ENCODE measurements at places on chromosomes 6 and 20.

DNA sequence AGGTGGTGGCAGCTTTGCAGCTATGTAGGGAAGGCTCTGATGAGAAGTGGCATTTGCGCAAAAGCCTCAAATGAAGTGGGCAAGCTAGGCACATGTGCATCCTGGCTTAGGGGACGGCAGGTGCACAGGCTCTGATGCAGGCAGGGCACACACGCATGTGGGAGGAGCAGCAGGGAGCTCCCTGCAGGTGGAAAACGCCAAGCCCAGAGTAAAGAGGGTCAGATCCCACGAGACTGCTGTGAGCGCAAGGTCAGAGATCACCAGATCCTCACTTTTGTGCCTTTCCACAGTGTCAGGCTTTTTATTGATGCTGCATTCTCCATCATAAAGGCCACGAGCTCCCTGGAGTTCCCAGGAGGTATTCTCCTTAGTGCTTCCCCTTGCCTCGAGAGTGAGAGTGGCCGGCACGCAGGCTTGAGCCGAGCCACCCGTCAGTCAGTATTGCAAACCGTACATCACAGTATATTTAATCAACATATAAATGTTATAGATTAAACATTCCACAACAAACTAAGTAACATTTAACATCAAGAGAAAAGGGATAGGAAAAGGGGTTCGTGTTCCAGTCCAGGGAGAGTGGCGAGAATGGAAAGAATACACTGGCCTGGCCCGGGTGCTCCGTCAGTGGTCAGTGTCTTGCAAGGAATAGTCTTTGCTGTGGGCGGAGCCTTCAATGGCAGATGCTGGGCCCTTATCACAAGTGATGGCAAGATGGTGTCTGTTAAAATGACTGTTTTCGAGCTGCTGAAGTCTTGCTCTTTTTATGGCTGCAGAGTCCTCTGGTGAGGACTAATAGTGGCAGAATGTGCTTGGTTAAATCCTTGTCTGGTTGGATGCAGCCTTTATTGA is 109.4 kb downstream of the SYNDIG1 start:
- DNase-seq, result no peak

DNA sequence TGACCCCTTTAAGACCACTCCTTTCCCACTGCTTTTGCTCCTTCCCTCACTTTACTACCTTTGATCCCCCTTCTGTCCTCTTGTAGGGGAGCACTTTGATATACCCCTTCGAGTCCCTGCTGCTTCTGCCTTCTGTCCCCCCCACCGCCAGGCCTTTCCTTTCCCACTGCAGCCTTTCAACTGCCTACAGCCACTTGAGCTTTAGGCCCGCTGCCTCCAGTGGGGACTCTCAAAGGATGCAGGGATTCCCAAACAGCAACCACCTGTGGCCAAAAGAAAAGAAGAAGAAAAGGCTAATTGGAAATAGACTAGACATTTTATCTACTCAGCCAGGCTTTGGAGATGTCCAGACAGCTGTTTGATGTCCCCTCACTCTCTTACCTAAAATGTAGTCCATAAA is 77.0 kb upstream of the DTNBP1 start:
- no peak for DNase-seq

DNA sequence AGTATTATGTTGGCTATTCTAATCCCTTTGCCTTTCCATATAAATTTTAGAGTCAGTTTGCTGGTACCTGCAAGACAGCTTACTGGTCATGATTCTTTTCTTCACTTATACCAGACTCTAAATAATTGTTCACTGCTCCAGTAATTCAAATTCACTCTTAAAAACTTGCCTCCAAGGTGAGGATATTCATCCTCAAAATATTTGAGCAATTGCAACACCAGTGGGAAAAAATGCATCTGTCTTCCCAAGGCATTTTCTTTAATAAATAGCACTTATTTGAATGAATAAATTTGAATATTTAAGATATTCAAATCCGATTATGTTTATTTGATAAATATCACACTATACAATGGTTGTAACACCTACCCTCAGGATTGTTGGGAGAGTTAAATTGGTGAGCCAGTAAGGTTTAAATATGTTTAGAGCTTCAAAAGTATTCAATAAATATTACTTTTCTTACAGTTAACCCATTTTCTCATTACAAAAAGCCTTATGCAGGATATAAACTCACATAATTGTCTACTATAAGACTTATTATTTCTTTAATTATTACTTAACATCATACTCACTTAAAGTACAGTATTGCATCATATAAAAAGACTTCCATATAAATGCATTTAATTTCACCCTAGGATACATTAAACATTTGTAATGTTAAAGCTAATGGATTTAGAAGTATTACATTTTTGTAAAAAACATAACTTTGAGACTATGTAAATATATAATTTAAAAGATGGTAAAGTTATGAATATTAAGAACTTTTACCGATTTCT is 285.6 kb downstream of the SAMD5 start:
- DNase-seq, result no peak

- DNase-seq, result no peak
These were observed 2.7 kb downstream of the TGIF2 start for GRCh38 chr20:36576081-36576445.

GRCh38 chr6:134995536-134995935 is 45.6 kb upstream of the ALDH8A1 start:
- no peak for DNase-seq

- DNase-seq, result peak; percentile 56
These were observed 13.2 kb downstream of the MMP24OS start for GRCh38 chr20:35264755-35265154.

- DNase-seq, result no peak
These were observed 129.1 kb downstream of the PACRG start for GRCh38 chr6:162856885-162857284.

DNA sequence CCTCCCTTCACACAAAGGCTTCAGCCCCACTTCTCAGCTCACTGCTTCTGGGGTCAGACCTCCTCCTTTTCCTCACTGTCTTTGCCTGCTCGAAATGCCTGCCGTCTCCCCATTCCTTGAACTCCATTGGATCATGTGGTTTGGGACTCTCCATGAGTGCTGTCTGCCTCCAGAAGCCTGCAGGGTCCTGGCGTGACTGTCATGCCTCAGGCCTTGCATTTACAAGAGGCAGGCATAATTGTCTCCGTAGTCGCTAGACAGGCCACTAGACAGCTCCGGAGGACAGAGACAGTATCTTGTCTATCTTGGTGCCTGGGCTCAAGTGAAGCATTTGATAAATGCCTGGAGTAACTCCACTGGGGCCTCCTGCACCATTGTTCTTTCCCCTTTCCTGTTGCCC is 15.3 kb downstream of the PNLDC1 start:
- no peak for DNase-seq

DNA sequence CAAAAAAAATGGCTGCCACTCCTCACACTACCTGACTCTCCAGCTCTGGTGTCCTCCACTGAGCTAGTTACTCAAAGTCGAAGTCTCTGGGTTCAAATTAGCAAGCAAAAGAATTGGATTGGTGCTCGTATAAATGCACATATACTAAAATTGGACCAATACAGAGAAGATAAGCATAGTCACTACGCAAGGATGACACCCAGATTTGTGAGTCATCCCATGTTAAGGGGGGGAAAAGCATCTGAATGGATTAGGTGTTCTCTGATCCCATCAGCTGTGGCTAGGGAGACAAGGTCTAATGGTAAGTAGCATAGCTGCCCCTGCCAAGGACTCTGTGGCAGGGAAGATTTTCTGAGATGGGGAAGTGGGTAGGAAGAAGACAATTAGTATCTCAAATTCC is 18.3 kb upstream of the AMD1 start:
- DNase-seq, result no peak

DNA sequence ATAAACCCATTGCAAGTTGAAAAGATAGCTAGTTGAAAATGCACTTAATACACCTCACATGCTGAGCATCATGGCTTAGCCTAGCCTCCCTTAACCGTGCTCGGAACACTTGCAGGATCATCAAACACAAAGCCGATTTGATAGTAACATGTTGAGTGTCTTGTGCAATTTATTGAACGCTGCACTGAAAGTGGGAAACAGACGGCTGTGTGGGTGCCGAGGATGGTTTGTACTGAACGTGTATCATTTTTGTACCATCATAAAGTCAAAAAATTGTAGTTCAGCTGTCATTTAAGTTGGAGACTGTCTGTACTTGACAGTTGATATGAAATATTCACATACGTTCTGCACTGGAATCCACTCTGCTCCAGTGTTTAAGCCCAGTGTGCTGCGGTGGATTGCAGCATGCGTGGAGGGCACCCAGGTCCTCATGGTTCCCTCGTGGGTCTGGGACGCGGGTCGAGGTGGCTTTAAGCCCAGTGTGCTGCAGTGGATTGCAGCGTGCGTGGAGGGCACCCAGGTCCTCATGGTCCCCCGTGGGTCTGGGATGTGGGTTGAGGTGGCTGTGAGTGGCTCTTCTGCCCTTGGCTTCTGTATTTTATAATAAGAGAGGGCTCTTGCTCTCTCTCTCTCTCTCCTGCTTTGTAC is 77.0 kb downstream of the CDH4 start:
- no peak for DNase-seq

DNA sequence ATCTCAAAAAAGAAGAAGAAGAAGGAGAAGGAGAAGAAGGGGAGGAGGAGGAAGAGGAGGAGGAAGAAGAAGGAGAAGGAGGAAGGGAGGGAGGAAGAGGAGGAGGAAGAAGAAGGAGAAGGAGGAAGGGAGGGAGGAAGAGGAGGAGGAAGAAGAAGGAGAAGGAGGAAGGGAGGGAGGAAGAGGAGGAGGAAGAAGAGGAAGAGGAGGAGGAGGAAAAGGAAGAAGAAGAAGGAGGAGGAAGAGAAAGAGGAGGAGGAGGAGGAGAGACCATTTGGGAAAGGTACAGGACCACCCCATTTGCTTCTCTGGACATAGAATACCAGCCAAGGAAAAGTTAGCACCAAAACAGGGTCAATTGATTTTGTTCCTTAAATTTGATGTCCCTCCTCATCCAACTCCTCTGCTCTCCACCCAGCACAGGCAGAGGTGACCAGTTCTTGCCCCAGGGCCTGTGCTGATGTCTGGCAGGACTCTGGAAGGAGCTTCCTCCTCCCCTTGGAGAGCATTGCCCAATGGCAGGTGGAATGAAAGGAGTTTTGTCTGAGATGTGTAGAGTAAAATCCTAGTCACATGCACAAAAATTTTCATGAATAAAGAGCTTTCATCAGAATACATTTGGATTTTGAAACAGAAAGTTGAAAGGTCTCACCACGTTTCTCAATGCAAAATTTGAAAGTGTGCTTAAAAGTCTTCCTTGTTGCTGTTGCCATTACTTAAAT is 182.9 kb downstream of the LY86 start:
- DNase-seq, result no peak

GRCh38 chr20:50691573-50692551 is 520 bp upstream of the RIPOR3 start:
- DNase-seq, result peak; percentile 70

GRCh38 chr20:38011696-38012095 is 21.6 kb downstream of the TTI1 start:
- no peak for DNase-seq

- no peak for DNase-seq
These were observed 106.7 kb upstream of the GGTLC1 start for GRCh38 chr20:24095303-24095702.

GRCh38 chr6:122130518-122130917 is 268.9 kb upstream of the HSF2 start:
- DNase-seq, result no peak

GRCh38 chr6:44657206-44657819 is 269.8 kb downstream of the CDC5L start:
- DNase-seq, result no peak

DNA sequence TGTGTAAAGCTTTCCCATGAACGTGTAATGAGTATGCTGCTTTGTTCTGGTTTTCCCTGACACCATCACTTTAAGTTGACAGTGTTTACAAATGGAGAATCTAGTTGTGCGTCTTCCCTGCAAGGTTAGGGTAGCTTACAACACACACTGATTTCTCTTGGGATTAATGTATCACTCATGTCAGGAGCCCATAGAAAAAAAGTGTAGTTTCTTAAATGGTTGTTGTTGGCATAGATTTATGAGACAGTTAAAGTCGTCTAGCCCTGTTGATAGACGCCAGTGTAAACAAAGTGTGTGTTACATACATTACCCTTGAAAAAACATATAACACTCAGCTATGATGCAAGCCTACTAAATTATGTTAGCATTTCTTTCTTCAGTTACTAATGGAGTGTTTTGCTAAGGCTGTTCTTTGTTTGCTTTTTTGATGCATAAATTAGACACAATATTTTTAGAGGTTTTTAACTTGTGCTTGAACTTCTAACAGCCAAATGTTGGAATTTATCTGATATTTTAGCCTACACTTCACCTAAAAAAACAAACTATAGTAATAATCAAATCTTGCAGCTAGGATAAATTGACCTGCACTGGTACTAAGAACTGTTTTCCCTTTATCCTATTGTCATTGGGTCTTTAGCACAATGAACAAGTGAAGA is 88.6 kb downstream of the RNF217 start:
- no peak for DNase-seq

DNA sequence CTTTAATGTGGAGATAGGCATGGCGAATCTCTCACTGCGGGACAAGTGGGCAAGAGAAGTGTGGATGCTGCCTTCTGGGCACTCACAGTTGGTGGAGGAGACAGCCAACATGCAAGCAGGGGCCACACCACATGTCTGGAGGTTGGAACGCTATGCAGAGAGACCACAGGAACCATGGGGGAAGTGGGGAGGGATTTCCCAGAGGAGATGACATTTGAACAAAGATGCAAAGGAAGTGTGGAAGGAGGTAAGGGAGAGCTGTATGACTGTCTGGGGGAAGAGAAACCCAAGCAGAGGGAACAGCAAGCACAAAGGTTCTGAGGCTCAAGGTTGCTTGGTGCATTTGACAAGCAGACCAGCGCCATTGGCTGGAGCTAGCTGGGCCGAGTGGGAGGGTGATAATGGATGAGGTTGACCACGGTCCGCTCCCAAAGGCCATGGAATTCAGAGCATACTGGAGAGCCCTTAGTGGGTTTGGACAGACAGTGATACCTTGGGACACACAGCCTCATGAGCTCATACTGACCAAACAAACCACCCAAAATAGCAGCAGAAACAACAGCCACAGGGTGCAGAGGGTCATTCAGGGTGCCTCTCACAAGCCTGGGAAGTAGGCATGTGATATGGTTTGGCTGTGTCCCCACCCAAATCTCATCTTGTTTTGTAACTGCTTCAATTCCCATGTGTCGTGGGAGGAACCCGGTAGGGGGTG is 7.6 kb upstream of the FAM110A start:
- DNase-seq, result peak; percentile 28

GRCh38 chr6:149846321-149846720 is 17.8 kb downstream of the LRP11 start:
- DNase-seq, result no peak

DNA sequence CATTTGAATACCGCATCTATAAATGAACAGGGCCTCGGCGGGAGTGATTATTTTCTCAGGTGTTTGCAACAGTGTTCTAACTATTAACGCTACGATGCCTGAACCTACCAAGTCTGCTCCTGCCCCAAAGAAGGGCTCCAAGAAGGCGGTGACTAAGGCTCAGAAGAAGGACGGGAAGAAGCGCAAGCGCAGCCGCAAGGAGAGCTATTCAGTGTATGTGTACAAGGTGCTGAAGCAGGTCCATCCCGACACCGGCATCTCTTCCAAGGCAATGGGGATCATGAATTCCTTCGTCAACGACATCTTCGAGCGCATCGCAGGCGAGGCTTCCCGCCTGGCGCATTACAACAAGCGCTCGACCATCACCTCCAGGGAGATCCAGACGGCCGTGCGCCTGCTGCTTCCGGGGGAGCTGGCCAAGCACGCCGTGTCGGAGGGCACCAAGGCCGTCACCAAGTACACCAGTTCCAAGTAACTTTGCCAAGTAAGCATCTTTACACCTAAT is 70.9 kb downstream of the HFE start:
- peak; percentile 95 for DNase-seq
